ENCODE measurements at places on chromosomes 13 and 19.

DNA sequence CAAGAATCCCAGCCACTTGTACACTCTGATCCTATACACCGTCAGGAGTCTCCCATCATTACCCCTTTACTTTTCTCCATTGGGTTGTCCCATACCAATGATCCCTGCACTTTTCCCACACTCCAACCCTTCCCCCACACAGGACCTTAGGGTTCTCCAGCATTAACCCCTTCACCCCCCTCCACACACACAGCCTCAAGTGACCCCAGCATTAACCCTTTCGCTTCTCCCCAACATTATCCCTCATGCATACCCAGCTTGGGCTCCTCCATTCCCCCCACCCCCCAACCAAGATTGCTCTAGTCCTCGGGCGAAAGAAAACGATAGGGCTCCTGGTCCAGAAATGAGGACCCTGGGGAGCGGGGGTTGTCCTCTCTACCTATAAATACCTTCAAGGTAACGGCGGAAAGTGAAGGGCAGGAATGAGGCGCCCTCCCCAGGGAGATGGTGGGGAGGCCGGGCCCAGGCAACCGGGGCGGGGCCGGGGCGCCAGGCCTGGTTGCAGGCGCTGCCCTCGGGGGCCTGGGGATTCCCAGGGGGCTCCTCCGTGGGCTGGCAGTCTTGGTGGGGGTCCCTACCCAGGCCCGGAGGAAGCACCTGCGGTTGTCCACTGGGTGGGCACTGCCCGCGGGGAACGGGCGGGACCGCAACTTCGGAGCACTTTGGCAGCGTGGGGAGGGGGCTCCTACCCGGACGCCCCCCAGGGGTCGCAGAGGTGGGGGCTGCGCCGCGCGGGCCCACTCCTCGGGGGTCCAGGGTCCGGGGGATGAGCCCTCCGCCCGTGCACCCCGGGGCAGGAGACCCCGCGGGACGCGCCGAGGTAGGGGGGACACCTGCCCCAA lies 757 bp downstream of the WIZ start:
- H3K27ac ChIP-seq, result peak overlapping the region; percentile 77
- no peaks in the 10 kb centered on the region for H3K27me3 ChIP-seq
- peak; percentile 35 for DNase-seq
- peaks cover 38% of the 10 kb centered on the region for H3K36me3 ChIP-seq

GRCh38 chr19:55015126-55015525 lies 22.9 kb downstream of the GP6 start:
- H3K4me1 ChIP-seq, result peaks cover 3% of the 10 kb centered on the region
- H3K27me3 ChIP-seq, result no peaks in the 10 kb centered on the region
- H3K4me3 ChIP-seq, result peak overlapping the region; percentile 54
- peak overlapping the region; percentile 65 for H3K27ac ChIP-seq
- H3K36me3 ChIP-seq, result peaks cover 16% of the 10 kb centered on the region

DNA sequence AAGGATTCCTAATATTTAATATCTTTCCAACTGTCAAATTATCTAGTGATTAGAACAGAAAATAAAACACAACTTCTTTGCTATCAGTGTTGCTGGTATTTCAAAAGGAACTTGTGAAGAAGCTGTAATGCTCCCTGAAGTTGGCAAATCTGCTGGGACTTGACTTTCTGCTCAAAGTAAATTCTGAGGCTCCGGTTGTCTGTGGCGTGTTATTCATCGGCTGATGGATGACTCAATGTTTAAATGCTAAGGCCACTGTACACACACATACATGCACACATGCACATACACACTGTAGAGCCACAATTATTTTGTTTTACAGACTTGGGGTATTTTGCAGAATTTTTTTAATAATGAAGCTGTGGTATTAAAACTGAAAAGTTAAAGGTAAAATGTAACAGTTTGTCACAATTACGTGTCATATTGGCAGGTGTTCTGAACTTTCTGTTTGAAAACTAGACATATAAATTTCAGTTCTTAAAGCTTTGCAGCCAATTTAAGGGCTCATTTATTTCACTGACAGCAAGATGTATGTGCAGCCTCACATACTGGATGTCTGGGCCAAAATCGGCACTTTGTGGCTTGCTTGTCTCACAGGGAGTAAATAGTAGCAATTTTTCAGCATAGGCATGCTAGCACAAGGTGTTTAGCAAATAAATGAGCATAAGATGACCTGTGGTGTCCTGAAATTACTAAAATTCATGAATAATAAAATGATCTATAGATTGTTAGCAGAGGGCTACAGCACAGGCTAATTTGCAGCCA lies 1691.7 kb upstream of the PCDH20 start:
- H3K27me3 ChIP-seq, result no peaks in the 10 kb centered on the region
- no peak for DNase-seq
- no peaks in the 10 kb centered on the region for H3K36me3 ChIP-seq
- no peak overlapping the region for H3K4me3 ChIP-seq

DNA sequence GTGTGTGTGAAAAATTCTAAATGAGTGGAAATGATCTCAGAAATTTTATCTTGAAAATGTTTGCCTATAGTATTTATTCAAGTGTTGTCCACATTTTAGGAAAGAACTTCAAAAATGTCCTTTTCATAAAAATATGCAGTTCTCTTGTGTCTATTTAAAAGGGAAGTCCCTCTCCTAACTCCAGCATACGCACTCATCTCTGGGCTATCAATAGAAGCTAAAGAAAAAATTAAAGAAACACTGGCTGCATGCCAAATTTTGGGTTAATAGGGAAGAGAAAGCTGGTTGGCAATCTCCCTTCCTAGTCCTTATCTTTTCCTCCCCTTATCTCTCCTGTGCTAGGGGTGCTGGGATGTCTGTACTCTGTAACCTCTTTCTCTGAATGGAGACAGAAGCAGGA lies 313.3 kb downstream of the ENOX1 start:
- no peak overlapping the region for H3K4me3 ChIP-seq
- no peaks in the 10 kb centered on the region for H3K36me3 ChIP-seq
- no peak overlapping the region for H3K27ac ChIP-seq
- no peaks in the 10 kb centered on the region for H3K4me1 ChIP-seq

DNA sequence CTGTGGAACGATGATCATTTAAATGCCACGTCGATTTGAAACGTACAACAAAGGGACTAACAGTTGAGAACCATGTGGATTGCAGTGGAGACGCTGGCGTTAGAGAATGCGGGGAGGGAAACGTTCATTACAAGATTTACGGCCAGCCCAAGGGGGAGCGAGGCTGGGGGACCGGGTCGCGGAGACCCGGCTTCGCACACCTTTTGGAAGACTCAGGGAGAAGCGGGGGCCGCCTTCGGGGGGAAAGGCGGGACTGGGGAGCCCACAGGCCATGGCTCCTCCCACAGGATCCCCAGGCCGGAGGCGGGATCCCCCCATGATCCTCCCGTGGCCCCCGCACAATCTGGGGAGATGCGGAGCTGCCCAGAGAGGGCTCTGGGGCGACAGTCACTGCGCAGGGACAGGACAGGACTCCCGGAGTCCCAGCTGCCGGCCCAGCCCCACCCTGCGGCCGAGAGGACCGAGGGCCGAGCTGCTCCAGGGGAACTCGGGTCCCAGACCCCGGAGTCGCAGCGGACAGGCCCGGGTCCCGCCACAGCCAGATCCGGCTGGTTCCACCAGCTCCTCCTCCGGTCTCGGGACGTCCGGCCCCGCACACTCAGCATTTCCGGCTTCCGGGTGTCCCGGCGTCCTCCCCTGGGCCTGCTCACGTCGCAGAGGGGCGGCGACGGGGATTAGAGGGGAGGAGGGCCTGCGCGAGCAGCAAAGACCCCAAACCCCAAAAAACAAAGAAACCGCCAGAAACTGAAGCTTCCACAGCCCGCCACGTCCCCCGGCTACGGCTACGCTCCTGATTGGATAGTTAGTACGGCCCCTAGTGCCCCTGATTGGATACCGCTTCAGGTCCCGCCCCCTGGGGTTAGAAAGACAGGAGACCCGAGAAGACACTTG lies 21.1 kb upstream of the OR10H1 start:
- peaks cover 3% of the 10 kb centered on the region for H3K36me3 ChIP-seq
- H3K4me3 ChIP-seq, result peak overlapping the region; percentile 87
- peak overlapping the region; percentile 99 for H3K27ac ChIP-seq
- peak; percentile 98 for DNase-seq
- H3K4me1 ChIP-seq, result peaks cover 33% of the 10 kb centered on the region
- no peaks in the 10 kb centered on the region for H3K27me3 ChIP-seq

DNA sequence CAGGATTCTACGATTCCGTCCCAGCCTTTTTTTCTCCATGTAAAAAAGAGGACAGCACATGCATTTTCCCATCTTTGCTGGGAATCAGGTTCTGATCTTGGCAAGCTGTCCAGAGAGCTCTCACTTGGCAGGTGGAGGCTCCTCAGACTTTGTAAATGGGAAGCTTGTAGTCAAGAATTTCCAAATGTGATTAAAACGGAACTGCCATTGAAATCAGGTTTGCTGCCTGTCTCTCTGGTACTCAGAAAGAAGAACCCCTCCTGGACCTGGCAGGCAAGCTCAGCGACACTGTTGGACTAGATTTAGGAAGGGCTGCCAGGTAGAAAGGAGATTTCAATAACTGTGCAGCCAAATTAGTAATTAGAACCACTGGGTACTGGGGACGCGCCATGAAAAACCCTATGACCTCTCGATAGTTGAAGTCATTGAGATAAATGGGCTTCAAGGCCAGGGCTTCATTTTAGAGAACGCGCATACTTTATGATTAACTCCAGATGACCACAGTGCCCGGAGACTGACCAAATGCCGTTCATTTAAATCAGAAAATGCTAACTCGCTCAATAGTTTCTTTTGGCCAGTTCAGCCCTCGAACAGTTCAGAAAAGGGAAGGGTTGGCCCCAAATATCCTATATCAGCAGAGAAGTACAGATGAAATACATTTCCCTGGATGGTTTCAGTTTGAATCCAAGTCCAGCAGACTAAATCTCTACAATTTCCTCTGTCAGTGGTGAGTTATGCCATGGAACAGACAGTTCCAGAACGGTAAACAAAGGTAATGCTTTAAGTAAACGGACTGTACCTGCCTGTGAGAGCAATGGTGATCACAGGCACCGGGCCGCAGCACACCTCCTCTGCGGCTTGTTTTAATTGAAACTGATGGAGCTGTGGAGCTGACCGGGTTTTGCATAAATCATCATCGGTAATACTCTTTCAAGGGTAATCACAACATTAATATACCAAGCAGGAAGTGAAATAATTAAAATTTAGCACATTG lies 517.4 kb downstream of the RFC3 start:
- H3K4me3 ChIP-seq, result no peak overlapping the region
- H3K27me3 ChIP-seq, result no peaks in the 10 kb centered on the region
- H3K36me3 ChIP-seq, result no peaks in the 10 kb centered on the region
- H3K27ac ChIP-seq, result no peak overlapping the region

- peak overlapping the region; percentile 68 for H3K27ac ChIP-seq
- no peak for DNase-seq
- H3K4me3 ChIP-seq, result no peak overlapping the region
- peaks cover 3% of the 10 kb centered on the region for H3K27me3 ChIP-seq
Measured at GRCh38 chr19:2260341-2260805, 4.2 kb upstream of the JSRP1 start.

GRCh38 chr13:72998012-72998411 lies 60.8 kb upstream of the KLF5 start:
- no peak overlapping the region for H3K27ac ChIP-seq
- H3K4me1 ChIP-seq, result peaks cover 5% of the 10 kb centered on the region
- DNase-seq, result no peak
- no peaks in the 10 kb centered on the region for H3K27me3 ChIP-seq
- H3K4me3 ChIP-seq, result no peak overlapping the region

- peaks cover 31% of the 10 kb centered on the region for H3K4me1 ChIP-seq
- no peak for DNase-seq
- H3K27me3 ChIP-seq, result no peaks in the 10 kb centered on the region
- peak overlapping the region; percentile 33 for H3K27ac ChIP-seq
- no peak overlapping the region for H3K4me3 ChIP-seq
Measured at GRCh38 chr13:24282256-24282655, 27.1 kb upstream of the C1QTNF9 start.

GRCh38 chr13:46106839-46107371 lies 2.1 kb upstream of the CPB2 start:
- no peak overlapping the region for H3K4me3 ChIP-seq
- H3K27me3 ChIP-seq, result peaks cover 29% of the 10 kb centered on the region
- peaks cover 15% of the 10 kb centered on the region for H3K4me1 ChIP-seq
- DNase-seq, result no peak

DNA sequence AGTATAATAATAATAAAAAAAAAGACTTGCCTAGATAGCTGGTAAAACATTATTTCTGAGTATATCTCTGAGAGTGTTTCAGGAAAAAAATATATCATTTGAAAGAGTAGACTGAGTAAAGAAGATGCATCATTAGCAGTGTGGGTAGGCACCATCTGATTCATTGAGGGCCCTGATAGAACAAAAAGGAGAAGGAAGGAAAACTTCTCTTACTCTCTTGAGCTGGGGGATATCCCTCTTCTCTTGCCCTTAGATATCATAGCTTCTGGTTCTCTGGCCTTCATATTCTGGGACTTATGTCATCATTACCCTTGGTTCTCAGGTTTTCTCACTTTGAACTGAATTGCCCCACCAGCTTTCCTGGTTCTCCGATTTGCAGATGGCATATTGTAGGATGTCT lies 177.6 kb upstream of the EDNRB start:
- H3K4me3 ChIP-seq, result no peak overlapping the region
- no peak overlapping the region for H3K27ac ChIP-seq
- no peaks in the 10 kb centered on the region for H3K27me3 ChIP-seq
- no peak for DNase-seq
- no peaks in the 10 kb centered on the region for H3K36me3 ChIP-seq

DNA sequence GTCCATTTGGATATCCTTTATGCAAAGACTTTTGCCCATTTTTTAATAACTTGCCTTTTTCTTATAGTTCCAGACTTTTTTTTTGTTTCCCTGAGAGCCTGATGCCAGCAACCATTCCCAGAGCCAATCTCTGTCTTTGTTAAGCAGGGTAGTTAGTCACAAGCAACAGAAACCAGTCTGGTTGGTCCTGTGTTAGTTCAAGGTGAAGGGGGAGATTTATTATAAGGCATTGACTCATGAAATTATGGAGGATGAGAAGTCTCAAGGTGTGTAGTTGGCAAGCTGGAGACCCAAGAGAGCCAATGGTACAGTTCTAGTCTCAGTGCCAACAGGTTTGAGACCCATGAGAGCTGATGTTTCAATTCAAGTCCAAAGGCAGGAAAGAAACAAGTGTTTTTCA lies 33.0 kb downstream of the GPR12 start:
- no peaks in the 10 kb centered on the region for H3K4me1 ChIP-seq
- H3K36me3 ChIP-seq, result no peaks in the 10 kb centered on the region
- no peaks in the 10 kb centered on the region for H3K27me3 ChIP-seq
- DNase-seq, result no peak
- H3K27ac ChIP-seq, result no peak overlapping the region

DNA sequence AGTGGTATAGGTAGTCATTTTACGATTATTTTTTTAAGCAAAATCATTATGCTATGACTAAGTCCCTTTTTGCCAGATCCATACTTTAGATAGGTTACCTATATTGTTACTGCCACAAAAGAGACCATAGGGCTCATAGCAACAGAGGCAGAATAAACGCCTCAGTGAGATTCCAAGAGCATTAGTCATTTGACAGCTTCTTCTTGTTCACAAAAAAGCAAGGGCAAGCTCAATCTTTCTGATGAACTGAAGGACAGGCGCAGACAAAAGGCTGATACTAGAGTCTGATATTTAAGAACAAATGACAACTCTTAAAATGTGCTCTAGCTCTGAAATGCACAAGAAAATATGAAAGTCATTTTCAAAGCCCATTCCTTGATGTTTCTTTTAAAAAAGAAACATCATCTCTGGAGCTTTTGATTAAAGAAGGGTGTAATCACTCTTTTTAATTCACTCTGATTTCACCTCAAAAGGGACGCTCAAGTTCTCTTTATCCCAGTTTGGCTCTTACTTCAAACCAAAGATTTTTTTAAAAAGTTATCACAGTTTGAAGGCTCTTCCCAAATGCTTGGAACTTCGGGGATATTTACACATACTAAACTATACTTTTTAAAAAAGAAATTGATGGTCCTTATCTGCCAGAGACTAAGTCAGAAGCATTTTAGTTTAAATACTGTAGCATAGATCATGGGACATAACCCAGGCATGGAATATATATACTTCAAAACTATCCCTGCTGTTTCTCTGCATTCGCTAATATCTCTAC lies 187.2 kb downstream of the EFNB2 start:
- H3K4me1 ChIP-seq, result no peaks in the 10 kb centered on the region
- DNase-seq, result no peak
- H3K27me3 ChIP-seq, result peaks cover 15% of the 10 kb centered on the region
- no peak overlapping the region for H3K27ac ChIP-seq
- H3K4me3 ChIP-seq, result no peak overlapping the region

All from activated naive CD4-positive, alpha-beta T cell treated with anti-CD3 and anti-CD28 coated beads, Interleukin-2, amount 10 ng/mL, durations not matched to agents 7 days and 5 days (primary cell).